ENCODE measurements at places on chromosomes 1 and 21.
A peak's percentile ranks its signal among the peaks of the same experiment; 100 is the strongest.

GRCh38 chr1:4957027-4957426 is 302.6 kb downstream of the AJAP1 start:
- no peak overlapping the region for H3K27ac ChIP-seq
- H3K4me1 ChIP-seq, result no peaks in the 10 kb centered on the region
- H3K27me3 ChIP-seq, result peaks cover 12% of the 10 kb centered on the region
- H3K4me3 ChIP-seq, result no peak overlapping the region

- no peak overlapping the region for H3K27ac ChIP-seq
- no peak overlapping the region for H3K4me3 ChIP-seq
- H3K36me3 ChIP-seq, result peaks cover 5% of the 10 kb centered on the region
These were observed 4.0 kb downstream of the RGS16 start for GRCh38 chr1:182600036-182600713.

DNA sequence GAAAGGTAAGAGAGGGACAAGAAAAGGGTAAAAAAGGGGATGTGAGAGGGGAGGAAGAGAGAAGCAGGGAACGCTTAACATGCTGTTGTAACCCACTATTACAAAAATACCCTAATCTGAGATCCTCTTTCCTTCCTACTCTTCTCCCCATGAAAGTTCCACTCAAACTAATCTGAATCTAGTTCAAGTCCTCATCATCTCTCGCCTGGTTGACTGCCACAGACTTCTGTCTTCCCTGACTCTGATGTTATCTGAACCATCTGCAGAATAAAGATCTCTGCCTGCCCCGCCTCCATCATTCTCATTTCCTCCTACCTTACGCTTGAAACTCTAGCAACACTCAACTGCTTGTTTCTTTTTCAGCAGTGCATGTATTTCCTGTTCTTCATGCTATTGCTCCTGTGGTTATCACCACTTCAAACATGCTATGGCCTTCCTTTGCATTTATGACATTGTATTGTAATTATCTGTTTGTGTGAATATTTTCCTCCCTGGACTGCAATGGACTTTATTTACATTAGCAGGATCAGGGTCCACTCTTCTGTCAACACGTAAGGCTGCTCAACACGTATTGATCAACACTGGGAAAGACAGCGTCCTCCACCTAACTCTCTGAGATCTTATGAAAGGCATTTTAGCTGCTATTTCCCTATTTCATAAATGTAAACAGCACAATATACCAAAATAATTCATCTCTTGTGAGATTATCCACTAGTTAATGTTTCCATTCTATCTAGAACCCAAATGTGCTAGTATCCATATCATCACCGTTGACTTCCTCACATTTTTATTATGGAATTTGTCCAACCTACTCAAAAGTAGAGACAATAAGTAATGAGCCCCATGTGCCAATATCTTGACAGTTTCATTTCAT is 215.5 kb upstream of the USP25 start:
- H3K36me3 ChIP-seq, result no peaks in the 10 kb centered on the region
- no peak for DNase-seq
- no peaks in the 10 kb centered on the region for H3K4me1 ChIP-seq

DNA sequence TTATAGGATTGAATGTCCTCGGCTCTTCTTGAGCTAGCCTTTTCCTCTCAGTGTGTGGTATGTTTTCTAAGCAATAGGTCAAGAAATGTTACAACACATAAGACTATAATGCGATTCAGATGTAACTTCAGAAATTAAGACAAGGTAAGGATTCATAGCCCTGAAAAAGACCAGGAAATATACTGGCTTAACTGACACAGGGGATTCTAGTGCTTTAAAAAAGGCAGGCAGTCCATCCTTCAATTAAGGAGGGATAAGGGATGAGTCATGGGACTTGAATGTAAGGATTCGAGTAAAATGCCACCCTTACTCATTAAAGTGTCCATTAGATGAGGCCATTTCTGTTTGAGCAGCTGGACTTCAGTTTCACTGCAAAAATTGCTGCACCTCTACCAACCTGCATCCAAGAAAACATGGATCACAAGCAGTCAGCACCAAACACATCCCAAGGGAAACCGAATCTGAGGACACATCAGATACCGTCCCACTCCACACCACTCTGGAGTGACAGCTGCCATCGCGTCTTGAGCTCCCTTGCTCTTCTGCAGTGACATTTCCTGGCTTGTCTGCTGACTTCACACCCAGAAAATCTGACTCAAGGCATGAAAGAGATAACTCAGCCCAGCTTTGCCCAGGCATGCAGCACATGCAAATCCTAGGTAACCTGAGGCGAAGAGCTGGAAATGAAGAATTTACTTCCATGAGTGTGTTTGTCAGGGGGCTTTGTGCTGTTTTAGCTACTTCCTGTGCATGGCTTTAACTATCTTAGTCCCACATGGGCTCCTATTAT is 37.8 kb downstream of the NGF start:
- peaks cover 42% of the 10 kb centered on the region for H3K4me1 ChIP-seq
- no peak for DNase-seq
- no peaks in the 10 kb centered on the region for H3K27me3 ChIP-seq
- no peak overlapping the region for H3K4me3 ChIP-seq

DNA sequence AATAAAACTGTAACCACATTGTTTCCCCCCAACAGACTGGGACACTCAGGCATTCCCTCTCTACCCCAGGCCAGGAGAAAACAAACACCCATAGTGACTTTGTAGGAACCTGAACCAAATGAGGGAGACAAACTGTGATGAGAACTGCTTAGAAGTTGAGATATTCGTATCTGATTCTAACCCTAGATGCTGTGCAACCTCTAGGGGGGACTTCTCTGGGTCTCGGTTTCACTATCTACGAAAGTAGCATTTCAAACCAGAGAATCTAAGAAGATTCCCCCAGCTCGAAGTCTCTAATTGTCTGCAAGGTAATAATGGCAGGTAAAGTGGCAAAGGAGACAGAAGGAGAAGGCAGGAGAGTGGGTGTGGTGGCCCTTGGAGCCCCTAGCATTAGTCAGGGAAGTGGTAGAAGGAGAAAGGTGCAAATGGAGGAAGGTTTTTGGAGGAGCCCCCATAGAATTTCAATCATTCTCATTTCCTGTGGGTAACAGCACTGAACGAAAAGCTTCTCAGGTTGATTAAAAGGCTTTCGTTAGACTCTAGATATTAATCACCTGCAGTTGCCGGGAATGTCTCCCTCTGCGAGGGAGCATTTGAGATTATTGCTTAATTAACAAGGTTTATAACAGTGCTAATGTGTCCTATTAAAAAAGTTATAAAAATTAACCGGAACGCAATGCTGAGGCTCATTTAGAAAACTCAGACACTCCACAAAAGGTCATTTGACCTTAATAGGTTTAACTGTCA is 46.4 kb downstream of the BEND5 start:
- H3K4me3 ChIP-seq, result no peak overlapping the region
- no peak for DNase-seq
- no peaks in the 10 kb centered on the region for H3K27me3 ChIP-seq

- peak overlapping the region; percentile 19 for H3K27ac ChIP-seq
- H3K27me3 ChIP-seq, result peaks cover 2% of the 10 kb centered on the region
- peaks cover 36% of the 10 kb centered on the region for H3K4me1 ChIP-seq
These were observed 72.1 kb downstream of the SKI start for GRCh38 chr1:2300004-2300771.

DNA sequence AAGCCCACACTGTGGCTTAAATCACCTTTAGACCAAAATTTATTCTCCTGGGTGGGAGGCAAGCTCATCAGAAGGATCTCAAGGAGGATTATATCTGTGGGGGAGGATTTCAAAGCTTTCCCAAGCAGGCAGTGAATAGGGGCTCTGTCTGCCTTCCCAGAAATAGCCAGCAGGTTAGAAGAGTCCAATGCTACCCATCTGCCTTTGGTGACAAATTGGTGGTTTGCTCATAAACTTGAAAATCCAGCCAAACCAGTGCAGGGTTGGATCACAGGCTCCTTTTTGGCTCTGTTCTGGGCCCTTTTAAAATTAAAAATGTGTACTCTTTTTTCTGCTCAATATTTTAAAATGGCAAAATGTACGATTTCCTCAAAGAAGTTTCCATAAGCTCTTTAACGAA is 118.9 kb upstream of the ZC3H11B start:
- H3K27me3 ChIP-seq, result peaks cover 7% of the 10 kb centered on the region
- H3K4me3 ChIP-seq, result no peak overlapping the region
- DNase-seq, result no peak
- H3K36me3 ChIP-seq, result peaks cover 20% of the 10 kb centered on the region

DNA sequence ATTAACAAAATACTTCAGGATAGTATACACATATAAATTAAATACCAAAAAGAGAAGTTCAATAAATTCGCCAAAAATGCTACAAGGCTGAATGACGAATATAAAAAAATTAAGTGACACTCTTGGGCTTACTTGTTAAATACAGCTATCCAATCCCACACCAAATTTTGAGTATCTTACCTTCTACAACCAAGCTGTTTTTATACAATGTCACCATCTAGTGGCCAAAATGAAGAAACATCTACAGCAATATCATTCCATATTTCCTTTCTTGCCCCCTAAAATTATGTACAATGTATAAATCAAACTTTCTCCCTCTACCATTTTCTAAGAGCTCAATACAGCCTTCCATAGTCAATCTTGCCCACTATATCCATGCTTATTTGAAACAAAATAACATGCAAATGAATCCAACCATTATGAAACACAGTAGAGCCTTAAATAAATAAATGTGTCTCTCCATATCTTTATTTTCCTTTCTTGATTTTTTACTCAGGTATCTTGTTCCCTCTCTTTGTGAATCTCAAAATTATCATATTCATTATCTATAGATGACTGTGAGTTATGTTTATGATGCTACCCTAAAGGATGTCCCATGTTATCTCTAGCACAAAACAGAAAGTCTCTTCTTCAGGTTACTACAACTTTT is 86.3 kb downstream of the ACBD6 start:
- H3K36me3 ChIP-seq, result peaks cover 47% of the 10 kb centered on the region
- no peak overlapping the region for H3K4me3 ChIP-seq
- DNase-seq, result no peak
- H3K4me1 ChIP-seq, result no peaks in the 10 kb centered on the region

- no peaks in the 10 kb centered on the region for H3K4me1 ChIP-seq
- no peak overlapping the region for H3K4me3 ChIP-seq
- no peak for DNase-seq
- H3K27me3 ChIP-seq, result no peaks in the 10 kb centered on the region
- no peak overlapping the region for H3K27ac ChIP-seq
These were observed 54.9 kb downstream of the LTN1 start for GRCh38 chr21:28937737-28938136.

DNA sequence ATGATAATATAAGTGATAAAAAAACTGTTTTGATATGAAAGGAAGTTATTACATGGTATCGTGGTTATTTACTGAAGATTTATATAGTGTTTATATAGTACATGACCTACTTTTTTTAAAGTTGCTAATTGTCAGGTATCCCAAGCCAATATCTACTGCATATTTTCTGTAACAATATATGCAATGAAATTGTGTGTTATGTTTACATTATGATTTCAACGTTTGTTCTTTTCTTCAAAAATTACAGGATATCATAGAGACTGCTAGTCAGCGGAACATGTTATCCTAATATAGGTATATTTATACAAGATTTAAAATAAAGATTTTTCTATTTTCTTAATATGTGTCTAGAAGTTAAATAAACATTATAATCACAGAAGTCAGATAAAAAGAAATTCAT is 167.5 kb upstream of the DPYD start:
- no peak overlapping the region for H3K4me3 ChIP-seq
- no peaks in the 10 kb centered on the region for H3K36me3 ChIP-seq
- no peak for DNase-seq
- no peak overlapping the region for H3K27ac ChIP-seq
- H3K27me3 ChIP-seq, result peaks cover 7% of the 10 kb centered on the region

- H3K27me3 ChIP-seq, result peaks cover 3% of the 10 kb centered on the region
- H3K36me3 ChIP-seq, result no peaks in the 10 kb centered on the region
These were observed 16.8 kb downstream of the PPP1R12B start for GRCh38 chr1:202365092-202365815.

- peak overlapping the region; percentile 64 for H3K27ac ChIP-seq
- H3K4me1 ChIP-seq, result peaks cover 75% of the 10 kb centered on the region
- H3K27me3 ChIP-seq, result peaks cover 12% of the 10 kb centered on the region
- no peak overlapping the region for H3K4me3 ChIP-seq
- no peak for DNase-seq
These were observed 29.7 kb downstream of the SLC45A1 start for GRCh38 chr1:8347635-8348034.

DNA sequence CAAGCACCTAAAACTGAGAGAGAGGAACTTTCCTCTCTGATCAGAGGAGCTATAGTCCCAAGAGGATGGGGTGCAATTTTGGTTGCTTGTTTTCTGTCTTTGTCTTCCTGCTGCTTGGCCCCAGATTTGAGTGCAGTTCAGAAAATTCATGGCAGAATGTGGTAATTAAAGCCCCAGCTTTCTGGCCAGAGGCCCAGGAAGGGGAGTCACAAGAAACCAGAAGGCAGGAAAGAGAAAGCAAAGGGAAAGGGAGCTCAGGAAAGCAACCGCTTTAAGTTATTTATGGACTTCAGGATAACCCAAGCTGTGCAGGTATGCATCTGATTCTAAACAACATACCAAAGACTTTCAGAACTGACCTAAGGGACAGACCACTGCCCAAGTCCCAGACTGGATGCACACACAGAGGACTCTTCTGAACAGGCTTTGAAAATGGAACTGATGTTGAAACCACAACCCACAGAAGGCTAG is 88.8 kb downstream of the ST3GAL3 start:
- no peak overlapping the region for H3K4me3 ChIP-seq
- DNase-seq, result no peak

DNA sequence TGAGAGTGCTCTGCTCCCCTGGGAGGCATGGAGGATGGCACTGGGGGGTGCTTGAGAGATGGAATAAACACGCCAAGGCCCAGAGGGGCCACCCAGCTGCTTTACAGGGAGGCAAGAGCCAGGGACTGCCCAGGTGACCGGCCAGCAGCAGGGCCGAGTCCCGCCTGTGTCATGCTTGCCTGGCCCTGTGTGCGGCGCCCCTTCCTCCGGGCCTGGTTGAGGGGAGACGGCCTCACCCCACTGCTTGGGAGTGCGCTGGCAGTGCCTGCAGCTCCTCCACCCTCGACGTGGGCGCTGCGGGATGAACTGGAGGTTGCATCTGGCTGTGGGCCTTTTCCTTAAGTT is 33.1 kb upstream of the COL6A2 start:
- H3K4me3 ChIP-seq, result no peak overlapping the region
- H3K27me3 ChIP-seq, result peaks cover 22% of the 10 kb centered on the region
- H3K27ac ChIP-seq, result peak overlapping the region; percentile 31

DNA sequence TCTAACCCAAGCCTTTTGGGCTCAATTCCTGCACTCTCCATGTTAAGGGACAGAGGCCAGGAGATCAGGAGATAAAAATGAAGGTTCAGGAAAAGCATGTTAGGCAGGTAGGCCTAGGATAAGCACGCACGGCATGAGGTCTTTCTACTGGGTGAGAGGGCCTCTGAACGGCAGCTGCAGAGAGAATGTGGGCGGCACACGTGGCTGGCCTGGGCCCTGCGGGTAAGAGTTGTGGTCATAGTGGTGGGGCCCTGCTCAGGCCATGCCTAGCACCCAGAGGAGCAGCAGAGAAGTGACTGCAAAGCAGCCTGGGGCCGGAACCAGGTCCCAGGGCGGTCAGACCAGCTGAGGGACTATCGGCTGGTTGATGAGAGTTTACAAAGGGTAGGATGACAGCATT is 7.5 kb upstream of the FOXO6 start:
- peaks cover 16% of the 10 kb centered on the region for H3K4me1 ChIP-seq
- no peak overlapping the region for H3K27ac ChIP-seq
- H3K4me3 ChIP-seq, result no peak overlapping the region
- no peak for DNase-seq
- H3K27me3 ChIP-seq, result peaks cover 14% of the 10 kb centered on the region
- no peaks in the 10 kb centered on the region for H3K36me3 ChIP-seq

Measured in nephron progenitor cell (in vitro differentiated cells).